Right ventricle myocardium inferior (tissue), 1 donor: ENCODE measurements at places on chromosomes 16 and 17.

- no peak for DNase-seq
Measured at GRCh38 chr17:8801135-8801840, 2.1 kb upstream of the MFSD6L start.

- DNase-seq, result no peak
Measured at GRCh38 chr17:44308865-44309264, 464 bp downstream of the RUNDC3A start.

- no peak for DNase-seq
Measured at GRCh38 chr17:5955764-5956163, 114.4 kb upstream of the WSCD1 start.

- DNase-seq, result no peak
Measured at GRCh38 chr17:51059781-51060180, 60.9 kb downstream of the SPAG9 start.

GRCh38 chr17:73031472-73031871, 61.0 kb downstream of the SLC39A11 start:
- no peak for DNase-seq

GRCh38 chr16:65176603-65177002, 54.7 kb upstream of the CDH11 start:
- peak; percentile 71 for DNase-seq

GRCh38 chr17:73283841-73284282, 22.2 kb upstream of the CPSF4L start:
- no peak for DNase-seq

- DNase-seq, result peak; percentile 82
Measured at GRCh38 chr17:77451894-77452852, 311.4 kb downstream of the SEC14L1 start.

DNA sequence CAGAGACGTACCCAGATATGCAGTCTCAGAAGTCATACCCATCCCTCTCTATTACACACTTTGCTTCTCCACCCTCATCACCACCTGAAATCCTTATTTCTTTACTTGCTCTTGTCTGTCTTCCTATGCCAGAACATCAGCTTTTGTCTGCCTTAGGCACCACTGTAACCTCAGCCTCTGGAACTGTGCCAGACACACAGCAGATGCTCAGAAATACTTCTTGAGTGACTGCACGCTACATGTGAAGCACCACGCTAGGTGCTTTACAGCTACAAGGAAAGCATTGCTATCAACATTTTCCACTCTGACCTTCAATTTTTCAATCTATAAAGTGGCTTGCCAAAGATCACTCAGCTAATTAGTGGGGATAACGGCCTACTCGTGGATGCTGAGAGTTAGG, 226.8 kb downstream of the CHD9NB start:
- no peak for DNase-seq

DNA sequence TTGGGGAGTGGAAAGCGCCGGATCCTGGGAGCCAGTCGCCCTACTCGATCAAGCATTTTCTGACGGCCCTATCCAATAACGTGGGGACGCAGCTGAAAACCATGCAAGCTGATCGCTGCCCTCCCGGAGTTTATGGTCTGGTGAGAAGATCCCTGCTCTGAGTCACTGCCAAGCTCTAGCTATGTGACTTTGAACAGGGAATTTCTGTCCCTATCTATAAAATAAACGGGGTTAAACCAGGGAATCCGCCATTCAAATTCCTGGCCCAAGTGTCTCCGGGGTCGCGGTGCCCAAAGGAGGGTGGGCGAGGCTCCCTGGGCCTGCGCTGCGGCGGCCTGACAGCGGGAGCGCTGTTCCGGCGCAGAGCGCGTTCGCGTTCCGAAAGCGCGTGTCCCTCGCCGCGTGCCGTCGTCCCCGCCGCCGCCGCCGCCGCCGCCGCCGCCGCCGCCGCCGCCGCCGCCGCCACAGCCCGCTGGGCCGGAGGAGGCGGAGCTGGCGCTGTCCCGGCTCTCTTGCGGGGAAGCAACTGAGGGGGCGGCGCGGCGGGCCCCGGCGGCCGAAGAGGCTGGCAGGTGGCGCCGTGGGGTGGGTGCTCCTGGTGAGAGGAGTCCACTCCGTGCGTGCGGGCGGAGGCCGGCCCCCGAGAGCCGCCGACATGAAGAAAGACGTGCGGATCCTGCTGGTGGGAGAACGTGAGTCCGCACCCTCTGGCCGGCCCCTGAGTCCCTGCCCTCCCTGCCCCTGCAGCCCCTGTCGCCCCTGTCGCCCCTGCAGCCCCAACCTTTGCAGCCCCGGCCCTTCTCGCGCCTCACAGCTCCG, at the start of gene RHOT1:
Gene RHOT1, plus strand, starts transcription at position 465 of the 819 bp plus-strand sequence. Its CDS starts 191 bp downstream, at position 656.
- peak; percentile 89 for DNase-seq

GRCh38 chr17:51456942-51457341, 196.6 kb downstream of the UTP18 start:
- no peak for DNase-seq

DNA sequence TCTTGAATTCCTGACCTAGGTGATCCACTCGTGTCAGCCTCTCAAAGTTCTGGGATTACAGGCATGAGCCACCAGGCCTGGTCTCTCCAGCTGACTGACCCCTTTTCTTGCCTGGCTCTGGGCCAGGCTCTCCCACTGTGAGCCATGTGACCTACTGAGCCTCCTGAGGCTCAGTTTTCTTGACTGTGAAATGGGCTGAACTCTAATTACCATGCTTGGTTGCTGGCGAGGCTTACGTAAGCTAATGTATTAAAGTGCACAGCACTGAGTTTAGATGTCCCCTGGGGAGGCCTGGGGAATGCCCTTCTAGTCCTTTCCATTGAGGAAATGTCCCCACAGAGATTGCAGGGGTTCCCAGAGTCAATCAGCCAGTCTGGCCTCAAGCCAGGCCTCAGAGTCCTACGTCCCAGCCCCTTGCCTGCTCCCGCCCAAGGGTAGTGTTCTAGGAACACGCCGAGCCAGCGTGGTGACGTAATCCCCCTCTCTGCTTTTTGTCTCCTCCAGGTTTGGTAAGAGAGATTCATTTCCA, 45.8 kb upstream of the LGALS9 start:
- DNase-seq, result no peak

GRCh38 chr16:29811896-29812665, at the start of gene PRRT2:
Gene PRRT2 (plus strand): TSS chr16:29812193. CDS start chr16:29813055, 862 bp downstream.
- peak; percentile 79 for DNase-seq

- no peak for DNase-seq
Measured at GRCh38 chr17:29401258-29401657, 11.1 kb downstream of the TAOK1 start.

DNA sequence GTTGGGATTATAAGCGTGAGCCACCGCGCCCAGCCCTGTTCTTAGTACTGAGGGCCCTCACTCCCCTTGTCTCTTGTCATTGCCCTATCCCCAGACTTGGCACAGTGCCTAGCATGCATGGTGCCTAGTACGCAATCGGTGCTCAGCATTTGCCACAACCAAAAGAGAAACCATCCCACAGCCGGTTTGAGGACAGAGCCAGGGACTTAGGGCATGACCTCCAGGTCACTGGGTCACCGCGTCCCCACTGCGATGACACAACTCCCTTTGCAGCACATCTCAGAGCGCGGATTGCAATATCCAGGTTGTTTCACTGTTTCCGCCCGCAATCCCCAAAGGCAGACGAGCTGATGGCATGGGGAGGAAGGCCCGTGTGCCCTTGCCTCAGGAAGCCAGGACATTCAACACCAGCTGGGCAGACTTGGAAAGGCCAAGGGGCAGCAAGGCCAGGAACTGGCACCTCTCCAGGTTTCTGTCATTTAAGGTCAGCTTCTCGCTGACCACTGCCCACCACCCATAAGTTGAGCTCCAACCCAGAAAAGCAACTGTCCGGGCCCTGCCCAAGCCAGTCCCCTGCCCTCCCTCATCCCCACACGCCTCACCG, 274.5 kb downstream of the MRTFB start:
- no peak for DNase-seq

DNA sequence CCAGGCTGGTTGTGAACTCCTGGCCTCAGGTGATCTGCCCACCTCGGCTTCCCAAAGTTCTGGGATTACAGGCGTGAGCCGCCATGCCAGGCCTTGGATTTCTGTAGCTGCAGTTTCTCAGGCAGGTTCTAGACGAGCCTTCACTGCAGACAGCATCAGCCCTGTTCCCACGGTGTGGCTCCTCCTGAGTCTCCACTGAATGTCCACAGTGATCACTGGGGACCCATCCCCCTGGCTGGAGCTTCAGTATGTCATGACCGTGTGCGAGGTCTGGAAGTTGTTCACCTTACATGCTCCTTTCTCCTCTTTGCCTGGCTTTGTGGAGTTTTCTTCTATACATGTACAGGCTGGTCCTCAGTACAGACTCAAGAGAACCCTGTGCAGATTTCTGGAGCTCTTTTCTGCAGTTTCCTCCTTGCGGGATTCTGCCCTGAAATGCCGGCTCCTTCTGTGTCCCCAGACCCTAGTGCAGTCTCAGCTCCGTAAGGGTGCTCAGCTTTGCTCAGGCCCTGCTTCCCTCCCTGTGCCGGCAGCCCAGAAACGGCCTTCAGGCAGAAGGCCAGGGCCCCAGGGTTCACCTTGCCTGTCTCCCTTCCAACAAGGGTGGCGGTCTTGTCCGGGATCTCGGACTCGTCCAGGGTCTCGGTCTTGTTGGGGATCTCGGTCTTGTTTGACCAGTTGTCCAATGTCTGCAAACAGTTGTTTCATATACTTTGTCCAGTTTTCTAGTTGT, 14.3 kb upstream of the FASN start:
- peak; percentile 54 for DNase-seq

DNA sequence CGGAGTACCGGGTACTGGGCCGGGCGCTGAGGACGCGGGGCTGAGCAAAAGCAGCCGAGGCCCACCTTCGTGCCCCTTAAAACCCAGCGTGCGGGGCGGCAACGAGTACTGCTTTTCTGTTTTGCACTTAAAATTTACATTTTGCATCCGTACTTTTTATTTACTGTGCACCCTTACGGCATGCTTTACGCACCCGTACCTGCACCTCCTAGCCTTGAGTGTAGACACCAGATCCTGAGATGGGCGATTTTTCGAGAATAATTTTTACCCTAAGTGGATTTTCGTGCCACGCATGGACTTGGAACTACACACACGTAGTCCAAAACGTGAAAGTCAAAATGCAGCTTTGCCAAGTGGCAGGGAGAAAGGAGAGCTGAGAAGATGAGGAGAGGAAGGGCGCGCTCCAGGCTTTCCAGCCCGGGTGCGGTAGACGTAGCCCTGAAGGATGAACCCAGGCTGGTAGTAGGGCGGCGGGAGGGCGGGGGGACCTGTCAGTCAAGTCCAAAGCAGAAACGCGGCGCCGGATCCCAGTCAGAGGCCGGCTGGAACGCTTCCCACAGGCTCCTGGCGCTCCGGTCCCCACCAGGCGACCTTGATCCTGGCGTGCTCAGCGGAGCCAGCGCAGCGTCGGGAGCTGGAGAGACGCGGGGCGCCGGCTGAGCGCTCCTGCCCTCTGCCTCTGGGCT, 1.2 kb upstream of the CBLN1 start:
- DNase-seq, result peak; percentile 76

GRCh38 chr16:66451548-66451947, 24.5 kb downstream of the BEAN1 start:
- DNase-seq, result no peak

- peak; percentile 83 for DNase-seq
Measured at GRCh38 chr17:19398301-19399181, 11.6 kb upstream of the MFAP4 start.

DNA sequence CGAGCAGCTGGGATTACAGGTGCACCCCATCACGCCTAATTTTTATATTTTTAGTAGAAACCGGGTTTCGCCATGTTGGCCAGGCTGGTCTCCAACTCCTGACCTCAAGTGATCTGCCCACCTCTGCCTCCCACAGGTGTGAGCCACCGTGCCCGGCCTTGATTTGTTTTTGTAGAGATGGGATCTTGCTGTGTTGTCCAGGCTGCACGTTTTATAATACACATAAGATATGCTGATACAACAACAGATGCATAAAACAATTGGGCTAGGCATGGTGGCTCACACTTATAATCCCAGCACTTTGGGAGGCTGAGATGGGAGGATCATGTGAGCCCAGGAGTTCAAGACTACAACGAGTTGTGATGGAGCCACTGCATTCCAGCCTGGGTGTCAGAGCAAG, 6.0 kb downstream of the USP36 start:
- DNase-seq, result no peak

- DNase-seq, result no peak
Measured at GRCh38 chr16:30054959-30055553, 10.5 kb upstream of the ALDOA start.

- no peak for DNase-seq
Measured at GRCh38 chr17:80034791-80035686, 633 bp downstream of the TBC1D16 start.

GRCh38 chr16:89410794-89411309, 79.5 kb downstream of the ANKRD11 start:
- no peak for DNase-seq

GRCh38 chr17:1916316-1916715, 86.5 kb downstream of the RPA1 start:
- DNase-seq, result no peak

DNA sequence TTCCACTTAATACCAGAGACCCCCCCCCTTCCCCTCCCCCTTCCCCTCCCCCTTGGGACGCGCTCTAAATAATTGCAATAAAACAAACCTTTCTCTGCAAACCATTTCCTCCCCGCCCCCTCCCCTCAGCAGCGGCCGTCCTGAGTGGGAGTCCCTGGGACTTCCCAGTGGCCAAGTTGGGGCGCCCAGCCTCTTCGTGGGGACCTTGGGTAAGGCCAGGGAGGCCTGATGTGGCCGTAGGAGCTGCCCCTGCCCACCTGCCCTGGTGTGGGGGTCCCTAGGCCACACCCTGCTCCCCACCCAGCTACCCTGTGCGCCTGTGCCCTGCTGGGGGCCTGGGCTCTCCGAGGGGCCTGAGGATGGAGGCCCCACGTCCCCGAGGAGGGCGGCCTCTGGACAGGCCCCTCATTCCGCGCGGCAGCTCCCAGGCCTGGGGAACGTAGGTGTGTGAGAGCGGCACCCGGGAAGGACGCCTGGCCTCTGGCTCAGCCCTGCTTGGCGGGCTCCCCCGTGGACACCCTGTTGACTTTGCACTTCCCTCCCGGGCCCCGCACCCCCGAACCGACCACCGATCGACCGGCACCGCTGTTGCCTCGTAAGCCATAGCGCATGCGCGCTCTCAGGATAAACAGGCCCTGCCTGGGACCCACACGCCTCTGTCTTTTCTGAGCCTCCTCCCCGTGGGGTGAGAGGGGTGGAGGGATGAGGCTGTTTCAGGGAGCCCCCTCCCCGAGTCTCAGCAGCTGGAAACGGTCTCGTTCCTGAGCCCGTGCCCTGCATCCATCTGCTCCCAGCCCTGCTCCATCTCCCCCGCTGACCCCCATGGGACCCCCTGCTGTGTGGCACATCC, 9.0 kb downstream of the NTHL1 start:
- peak; percentile 81 for DNase-seq

GRCh38 chr16:49493836-49494235, 120.2 kb downstream of the C16orf78 start:
- no peak for DNase-seq

GRCh38 chr16:3879258-3879886, 1.1 kb downstream of the CREBBP start:
- peak; percentile 80 for DNase-seq
